Transverse colon (tissue), 4 donors: ENCODE measurements at places on chromosomes 11 and 22.
A peak's percentile ranks its signal among the peaks of the same experiment; 100 is the strongest.

- DNase-seq: no peak
Measured at GRCh38 chr11:119091178-119091577, 6.5 kb downstream of the HMBS start.

GRCh38 chr11:37948258-37948657, 1350.2 kb upstream of the RAG2 start:
- no peak for DNase-seq

GRCh38 chr11:2585566-2586086, 114.2 kb downstream of the KCNQ1OT1 start:
- DNase-seq: no peak

GRCh38 chr11:76214186-76214585, 7.9 kb upstream of the WNT11 start:
- DNase-seq: no peak

- DNase-seq: no peak
Measured at GRCh38 chr11:12668166-12668565, 6.1 kb upstream of the TEAD1 start.

DNA sequence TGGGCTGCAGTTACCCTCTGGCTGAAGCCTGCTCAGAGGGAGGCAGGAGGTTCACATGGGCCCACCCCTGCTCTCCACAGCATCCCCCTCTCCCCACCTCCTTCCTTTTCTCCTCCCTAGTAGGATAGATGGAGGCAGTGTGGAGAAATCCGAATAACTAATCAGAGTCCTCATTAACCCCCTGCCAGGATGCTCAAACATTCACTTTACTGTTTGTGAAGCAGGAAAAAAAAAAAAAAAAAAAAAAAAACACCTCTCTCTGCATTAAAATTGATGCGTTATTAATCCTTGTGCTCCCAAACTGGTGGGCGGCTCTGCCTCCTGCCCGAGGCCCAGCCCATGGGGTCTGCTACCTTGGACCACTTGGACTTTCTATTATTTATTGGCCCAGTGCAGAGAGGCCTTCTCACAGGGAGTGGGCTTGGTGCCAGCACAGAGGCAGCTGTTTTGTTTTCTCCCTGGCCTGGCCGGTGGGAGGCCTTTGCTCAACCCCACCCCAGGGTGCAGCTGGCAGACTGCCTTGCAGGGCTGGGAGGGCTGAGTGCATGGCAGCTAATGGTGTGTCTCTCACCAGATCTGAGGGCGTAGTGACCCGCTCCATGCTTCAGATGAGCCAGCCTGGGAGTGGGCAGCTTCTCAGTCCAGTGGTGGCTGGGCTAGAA, 150.7 kb downstream of the PKNOX2 start:
- no peak for DNase-seq

DNA sequence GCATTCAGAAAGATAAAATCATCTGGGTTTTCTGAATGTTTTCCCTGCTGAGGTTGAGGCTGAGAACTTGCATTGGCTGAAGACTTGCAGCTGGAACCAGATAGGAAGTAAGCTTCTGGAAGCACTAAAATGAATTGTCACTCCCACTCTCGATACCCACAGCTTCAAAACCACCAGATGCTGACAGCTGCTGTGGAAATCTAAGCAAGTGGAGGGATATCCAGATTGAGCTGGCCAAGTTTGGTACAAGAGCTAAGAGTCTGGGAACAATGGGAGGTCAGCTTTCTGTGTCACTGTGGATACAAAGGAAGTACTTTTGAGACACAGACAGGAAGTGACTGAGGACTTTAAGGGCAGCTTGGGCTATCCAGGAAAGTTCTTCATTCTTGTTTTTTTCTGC, 51.3 kb upstream of the CD44 start:
- DNase-seq: no peak

DNA sequence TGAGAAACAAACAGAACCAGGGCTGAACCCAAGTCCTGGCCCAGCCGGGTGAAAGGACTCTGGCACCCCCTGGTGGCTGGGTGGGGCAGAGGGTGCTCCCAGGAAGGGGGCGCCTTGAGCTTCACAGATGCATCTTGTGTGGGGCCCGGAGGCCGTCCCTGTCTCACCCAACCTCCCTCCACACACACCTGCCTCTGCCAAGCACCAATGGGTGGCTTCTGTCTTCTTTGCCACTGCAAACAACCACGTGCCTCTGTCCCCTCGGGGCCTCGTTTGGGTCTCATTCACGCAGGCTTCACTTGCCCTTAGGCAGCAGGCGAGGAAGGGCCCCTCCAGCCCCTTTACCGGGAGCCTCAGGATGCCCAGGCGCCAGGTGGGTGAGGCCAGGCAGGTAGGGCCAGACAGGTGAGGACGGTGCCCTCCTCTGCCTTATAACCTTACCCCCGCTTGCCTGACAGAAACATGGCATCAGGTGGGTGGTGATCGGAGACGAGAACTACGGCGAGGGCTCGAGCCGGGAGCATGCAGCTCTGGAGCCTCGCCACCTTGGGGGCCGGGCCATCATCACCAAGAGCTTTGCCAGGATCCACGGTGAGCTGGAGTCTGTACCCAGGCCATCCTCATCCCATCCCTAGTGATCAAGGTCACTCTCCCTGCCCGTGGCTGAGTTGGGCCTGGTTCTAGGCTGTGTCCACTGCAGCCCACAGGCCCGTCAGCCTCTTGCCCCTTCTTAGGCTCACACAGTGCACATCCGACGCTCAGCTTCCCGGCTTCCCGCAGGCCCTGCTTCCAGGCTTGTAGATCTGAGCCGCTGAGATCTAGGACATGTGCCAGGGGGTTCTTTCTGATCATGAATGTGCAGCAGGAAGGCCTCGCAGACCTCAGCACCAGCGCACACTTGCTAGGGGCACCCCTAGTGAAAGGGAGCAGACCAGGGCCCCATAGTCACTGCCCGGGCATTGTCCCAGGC, 17.2 kb downstream of the POLR3H start:
- DNase-seq: peak; percentile 55
